Substantia nigra (tissue), 51 donors: ENCODE measurements at places on chromosomes 13 and 19.

GRCh38 chr13:73190477-73190876 is 131.7 kb downstream of the KLF5 start:
- DNase-seq, result no peak

DNA sequence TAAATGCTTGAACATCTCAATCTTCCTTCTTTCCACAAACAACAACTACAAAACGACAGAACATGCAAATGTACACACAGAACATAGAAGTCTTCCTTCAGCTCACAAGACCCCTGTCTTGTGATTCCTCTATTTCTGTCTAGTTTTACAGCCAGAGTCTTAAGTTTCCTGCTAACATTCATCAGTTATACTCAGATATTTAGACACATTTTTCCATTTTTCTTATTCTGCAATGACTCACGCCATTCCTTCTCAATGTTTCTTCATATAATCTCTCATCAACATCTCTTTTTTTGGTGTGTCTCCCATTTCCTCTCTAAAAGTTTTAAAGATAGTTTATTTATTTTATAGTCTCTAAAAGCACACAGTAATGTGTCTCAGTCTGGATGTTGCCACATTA is 1872.9 kb upstream of the PCDH20 start:
- no peak for DNase-seq

GRCh38 chr19:35478794-35479677 is 11.2 kb downstream of the KRTDAP start:
- no peak for DNase-seq

DNA sequence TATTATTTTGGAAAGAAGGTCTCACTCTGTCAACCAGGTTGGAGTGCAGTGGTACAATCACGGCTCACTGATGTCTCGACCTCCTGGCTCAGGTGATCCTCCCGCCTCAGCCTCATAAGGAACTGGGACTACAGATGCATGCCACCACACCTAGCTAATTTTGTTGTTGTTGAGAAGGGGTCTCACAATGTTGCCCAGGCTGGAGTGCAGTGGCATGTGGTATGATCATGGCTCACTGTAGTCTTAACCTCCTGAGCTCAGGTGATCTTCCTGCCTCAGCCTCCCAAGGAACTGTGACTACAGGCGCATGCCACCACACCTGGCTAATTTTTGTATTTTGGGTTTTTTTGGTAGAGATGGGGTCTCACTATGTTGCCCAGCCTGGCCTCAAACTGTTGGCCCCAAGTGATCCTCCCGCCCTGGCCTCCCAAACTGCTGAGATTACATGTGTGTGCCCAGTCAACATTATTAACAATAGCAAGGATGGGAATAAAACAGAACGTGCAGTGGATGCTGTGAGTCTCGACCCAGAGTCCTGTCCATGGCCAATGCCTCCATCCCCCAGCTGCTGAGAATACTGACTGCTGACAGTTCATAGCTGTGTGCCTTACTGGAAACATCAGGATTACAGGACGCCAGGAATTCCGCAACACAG is 5.4 kb upstream of the MBD3L3 start:
- no peak for DNase-seq

DNA sequence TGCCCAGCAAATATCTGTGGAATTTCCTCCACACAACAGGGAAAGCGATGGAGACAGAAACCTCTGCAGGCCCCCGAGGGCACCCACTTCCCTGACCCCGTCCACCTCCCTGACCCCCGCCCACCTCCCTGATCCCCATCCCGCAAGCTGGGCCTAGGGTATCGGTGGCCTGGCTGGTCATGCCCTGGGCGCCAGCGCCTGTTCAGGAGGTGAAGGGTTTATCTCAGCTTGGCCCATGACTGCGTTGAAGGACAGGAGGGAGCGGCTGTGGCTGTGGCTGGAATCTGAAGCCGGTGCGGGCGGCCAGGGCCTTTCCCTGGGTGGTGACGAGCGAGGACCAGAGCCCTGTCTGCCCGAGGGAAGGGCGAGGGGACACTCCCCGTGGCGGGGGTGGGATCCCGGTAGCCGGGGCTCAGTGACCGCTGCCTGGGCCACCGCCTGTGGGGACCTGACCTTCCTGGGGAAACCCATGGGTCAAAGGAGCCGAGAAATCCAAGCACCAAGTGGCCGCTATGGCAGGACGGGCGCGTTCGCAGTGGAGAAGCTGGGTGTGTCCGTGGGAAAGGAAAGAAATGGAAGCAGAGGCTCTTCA is 20.7 kb downstream of the GAS6 start:
- no peak for DNase-seq

DNA sequence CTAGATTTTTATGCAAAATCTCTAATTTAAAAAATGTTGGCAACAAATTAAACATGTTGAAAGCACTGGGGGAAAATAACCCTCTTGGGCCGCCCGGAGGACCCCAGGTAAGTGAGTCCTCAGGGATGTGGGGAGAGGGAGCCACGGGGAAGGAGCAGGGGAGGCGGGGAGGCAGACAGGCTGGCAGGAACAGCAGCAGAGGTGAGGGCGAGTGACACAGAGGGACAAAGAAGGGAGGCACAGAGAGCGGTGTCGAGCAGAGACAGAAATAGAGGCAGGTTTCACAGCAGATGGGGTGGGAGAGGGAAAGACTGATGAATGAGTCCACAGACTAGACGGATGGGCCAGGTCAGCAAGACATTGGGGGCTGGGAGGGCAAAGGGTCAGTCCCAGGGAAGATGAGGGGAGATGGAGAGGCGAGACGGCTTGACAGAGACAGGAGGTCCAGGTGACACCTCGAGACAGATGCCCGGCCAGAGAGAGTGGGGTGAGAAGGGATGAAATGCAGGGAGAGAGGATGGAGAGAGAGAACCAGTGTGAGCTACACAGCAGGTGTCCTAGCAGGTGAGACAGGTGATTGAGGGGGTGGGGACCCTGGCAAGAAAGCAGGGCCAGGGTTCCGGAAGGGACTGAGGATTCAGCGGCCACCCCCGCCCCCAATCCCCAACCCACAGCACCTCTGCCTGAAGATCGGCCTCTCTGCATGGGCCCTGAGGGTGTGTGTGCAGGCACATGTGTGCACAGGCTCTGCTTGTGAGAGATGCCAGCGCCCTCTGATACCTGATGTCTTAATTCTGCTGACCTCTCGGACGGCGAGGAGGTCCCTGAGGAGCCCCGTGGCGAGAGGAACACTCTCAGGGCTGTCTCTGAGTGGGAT is 3.8 kb downstream of the LRRC4B start:
- no peak for DNase-seq

- DNase-seq, result no peak
These were observed 120.4 kb upstream of the FREM2 start for GRCh38 chr13:38566519-38566918.

- no peak for DNase-seq
These were observed 99.4 kb downstream of the DNAJC15 start for GRCh38 chr13:43122791-43123190.

DNA sequence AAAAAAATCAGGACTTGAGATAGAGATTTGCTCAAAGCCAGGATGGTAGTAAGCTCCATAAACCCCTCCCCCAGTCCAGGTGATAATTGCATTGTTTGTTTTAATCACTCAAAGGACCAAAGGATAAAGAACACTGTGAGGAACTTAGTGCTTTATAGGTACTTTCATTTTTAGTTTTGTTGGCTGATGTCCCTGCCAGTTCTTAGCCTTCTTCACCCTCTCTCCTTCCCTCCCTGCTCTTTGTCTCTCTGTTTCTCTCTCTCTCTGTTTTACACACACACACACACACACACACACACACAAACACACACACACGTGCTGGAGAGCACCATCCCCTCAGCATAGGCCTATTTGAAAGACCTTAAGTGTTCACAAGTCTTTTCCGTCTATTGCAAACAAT is 5.2 kb downstream of the FRY start:
- DNase-seq, result no peak

GRCh38 chr13:32008518-32009175 is 22.9 kb upstream of the FRY start:
- no peak for DNase-seq

DNA sequence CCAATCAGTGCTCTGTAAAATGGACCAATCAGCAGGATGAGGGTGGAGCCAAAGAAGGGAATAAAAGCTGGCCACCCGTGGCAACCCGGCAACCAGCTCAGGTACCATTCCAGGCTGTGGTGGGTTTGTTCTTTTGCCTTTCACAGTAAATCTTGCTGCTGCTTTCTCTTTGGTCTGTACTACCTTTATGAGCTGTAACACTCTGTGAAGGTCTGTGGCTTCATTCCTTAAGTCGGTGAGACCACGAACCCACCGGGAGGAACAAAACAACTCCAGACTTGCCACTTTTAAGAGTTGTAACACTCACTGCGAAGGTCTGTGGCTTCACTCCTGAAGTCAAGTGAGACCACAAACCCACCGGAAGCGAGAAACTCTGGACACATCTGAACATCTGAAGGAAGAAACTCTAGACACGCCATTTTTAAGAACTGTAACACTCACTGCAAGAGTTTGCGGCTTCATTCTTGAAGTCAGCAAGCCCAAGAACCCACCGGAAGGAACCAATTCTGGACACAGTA is 16.5 kb upstream of the SPACA6 start:
- no peak for DNase-seq

GRCh38 chr19:16886305-16886880 is 2.4 kb upstream of the F2RL3 start:
- no peak for DNase-seq

DNA sequence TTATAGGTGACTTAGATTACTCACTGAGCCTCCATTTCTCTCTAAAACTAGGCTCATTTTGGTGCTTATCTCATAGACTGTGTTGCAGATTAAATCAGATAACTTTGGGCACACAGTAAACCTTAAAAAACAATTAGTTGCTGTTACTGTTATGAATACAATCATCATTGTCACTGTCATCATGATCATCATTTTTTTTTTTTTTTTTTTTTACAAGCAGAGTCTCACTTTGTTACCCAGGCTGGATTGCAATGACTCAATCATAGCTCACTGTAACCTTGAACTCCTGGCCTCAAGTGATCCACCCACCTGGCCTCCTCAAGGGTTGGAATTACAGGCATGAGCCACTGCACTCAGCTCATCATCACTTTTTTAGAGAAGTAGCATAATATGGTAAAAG is 60.0 kb downstream of the VWA8 start:
- no peak for DNase-seq

DNA sequence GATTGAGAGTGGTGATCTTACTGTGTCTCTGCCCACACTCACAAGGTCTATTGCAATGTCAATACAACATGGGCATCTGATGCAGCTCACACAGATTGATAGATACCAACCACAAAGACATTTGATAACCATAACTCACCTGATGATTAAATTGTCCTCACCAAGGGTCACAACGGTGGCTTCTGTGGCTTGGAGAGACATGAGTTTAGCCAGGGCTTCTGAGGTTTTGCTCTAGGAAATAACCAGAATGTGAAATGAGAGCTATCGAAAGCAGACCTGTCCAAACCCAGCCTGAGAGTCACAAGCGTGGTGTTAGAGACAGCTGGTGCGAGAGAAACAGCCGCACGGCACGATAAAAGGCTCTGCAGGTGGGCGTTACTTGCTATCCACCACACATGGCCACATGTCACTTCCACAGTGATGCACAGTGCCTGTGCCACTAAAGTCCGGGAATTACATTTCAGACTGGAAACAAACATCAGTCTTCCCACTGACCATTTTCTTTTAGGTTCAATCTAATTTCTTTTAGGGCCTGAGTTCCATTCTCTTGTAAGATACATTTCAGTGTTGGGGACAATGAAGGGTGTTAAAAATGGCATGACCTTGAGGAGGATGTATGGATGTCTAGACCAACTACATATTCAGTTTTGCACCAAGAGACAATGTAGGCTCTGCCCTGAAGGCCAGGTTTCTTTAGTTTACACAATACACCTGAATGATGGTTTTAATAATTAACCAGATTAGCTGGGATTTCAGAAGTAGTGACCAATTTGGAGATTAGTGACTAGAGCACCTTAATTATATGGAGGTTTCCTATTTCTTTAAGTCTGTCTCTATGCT is 53.7 kb downstream of the ATP7B start:
- no peak for DNase-seq

- DNase-seq, result no peak
These were observed 1.3 kb downstream of the RAD23A start for GRCh38 chr19:12946731-12947496.

DNA sequence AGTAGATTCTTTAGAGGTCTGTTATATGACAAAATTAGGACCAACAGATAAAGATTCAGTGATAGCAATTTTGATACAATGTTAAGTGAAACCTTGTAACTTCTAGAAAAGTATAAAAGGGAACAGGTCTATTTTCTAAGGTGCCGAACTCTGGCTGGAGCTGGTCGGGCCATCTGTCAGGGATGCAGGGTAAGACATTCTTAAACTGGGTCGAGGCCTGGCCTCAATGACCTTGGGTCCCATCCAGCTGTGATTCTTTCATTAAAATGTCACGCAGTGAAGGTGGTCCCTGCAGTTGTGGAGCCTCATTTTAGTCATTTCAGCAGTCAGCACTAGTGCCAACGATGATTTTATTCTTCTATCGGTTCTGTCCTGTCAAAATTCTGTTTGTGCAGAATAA is 271.9 kb upstream of the SPRY2 start:
- DNase-seq, result no peak

DNA sequence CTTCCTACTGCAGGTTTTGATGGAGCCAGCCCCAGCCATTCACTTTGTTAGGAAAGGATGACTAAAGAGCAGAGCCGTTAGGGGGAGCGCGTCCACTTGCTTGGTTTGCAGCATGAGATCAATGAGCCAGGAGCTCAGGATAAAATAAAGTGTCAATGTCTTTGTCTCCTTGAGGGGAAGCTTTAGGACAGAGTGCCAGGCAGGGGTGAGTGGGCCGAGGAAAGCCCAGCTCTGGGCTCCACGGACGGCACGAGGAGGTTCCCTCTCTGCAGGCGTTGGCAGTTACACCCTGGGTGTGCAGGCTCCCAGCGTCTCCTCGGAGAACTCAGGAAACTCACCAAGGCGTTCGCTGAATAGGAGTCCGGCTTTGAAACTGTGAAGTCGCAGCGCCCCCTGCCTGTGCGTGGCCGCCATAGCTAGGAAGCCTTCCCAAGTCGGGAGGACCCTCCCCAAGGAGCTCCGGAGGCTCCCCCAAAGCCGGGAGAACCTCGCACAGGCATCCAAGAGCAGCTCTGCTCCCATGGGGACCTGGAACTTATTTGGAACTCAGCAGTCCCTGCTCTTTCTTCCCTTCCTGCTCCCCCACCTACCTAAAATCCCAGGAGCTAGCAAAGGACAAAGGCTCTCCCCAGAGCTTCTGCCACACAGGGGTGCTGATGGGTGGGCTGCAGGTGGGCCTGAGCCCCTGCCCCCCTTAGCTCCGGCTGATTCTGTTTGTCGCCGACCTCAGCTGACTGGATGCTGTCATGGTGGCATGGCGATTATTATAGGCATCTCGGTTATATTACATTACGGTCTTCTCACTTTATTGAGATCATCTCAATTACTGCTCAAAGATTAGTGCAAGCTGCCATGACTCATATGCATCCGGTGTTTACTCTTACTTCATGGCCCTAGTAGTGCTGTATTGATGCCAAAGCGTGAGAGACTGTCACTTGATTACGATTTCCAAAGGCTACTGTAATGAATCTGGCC is 34.4 kb downstream of the GSX1 start:
- DNase-seq, result peak; percentile 64

GRCh38 chr13:86922936-86923335 is 748.2 kb upstream of the SLITRK5 start:
- DNase-seq, result no peak

DNA sequence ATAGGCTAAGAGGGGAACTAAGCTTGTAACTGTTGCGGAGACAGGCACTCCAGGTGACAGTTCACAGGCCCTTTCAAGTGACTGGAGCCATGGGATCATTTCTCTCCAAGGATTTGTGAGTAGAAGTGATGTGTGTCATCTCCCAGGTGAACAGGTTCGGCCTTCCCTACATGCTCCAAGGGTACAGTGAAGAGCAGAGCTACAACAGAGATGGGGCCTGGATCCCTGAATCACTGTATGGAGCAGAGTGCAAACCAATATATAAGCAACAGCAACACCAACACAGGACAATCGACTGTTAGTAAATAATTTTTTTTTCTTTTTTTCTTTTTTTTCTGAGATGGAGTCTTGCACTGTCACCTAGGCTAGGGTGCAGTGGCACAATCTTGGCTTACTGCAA is 15.0 kb downstream of the ZSCAN18 start:
- no peak for DNase-seq
